NCI-H1694 treated with DMSO at 0.1 percent for 48 hours (cell line): ENCODE measurements at places on chromosomes 1 and 21.

DNA sequence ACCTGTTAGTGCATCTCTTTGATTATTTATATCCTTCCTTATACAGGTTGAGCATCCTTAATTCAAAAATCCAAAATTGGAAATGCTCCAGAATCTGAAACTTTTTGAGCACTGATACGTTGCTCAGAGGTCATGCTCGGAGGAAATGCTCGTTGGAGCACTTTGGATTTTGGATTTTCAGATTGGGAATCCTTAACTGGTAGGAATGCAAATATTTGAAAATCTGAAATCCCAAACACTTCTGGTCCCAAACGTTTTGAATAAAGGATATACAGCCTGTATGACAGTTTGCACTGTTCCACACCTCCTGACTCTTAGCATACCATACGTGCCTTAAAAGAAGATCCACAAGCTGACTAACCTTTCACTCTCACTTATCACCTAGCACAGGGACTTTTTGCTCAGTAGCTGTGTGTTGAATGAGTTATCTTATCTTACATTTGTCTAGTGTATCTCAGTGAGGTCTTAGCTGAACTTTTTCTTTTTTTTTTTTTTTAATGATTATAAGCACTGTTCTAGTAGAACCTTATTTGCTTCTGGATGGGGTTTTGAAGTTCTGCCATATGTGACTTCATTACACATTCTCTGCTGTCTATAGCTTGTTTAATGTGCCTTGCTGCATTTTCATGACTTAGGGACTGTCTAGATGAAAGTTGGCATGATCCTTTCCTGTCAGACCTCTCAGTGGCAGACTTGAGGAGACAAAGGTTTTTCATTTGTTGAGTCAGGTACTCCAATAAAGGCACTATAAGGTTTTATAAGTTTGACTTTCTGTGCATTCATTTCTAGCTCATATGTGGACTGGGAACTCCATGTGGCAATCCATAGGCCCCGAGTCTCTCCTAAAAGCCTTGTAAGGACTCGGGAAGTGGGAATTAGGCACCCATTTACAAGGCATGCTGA, 21.6 kb downstream of the PTGFRN start:
- DNase-seq, result no peak

GRCh38 chr1:41379738-41380130, 18.5 kb downstream of the FOXO6 start:
- no peak for DNase-seq

DNA sequence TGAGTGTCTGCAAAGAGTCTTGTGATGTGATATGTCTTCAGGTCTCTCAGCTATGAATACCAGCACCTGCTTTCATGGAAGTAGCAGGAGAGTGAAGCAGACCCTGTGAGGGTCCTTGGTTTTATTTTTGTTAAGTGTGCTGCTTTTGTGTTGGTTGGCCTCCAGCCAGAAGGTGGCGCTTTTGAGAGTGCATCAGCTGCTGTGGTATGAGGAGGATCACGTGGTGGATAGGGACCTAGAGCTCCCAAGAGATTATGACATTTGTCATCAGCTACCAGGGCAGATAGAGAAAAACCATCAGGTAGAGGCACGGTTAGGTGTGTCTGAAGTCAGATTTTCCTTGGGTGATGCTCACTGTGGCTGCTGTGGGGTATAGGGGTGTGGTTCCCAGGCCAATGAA, 1232.1 kb downstream of the MRPL39 start:
- DNase-seq, result no peak

GRCh38 chr1:156434989-156435544, 65.5 kb downstream of the MEF2D start:
- DNase-seq, result no peak

- DNase-seq, result no peak
These were observed at the start of gene INSRR for GRCh38 chr1:156858959-156859522. Gene INSRR (minus strand): TSS chr1:156859117. CDS start chr1:156858621, 496 bp downstream.

DNA sequence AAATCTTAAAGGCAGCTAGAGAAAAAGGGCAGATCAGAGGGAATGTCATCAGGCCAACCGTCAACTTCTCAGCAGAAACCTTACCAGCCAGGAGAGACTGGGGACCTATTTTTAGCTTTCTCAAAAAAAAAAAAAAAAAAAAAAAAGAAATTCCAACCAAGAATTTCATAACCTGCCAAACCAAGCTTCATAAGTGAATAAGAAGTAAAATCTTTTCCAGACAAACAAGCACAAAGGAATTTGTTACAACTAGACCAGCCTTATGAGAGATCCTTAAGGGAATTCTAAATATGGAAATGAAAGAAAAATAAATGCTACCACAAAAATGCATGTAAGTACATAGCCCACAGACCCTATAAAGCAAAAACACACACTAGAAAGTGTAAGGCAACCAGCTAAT, 267.7 kb downstream of the AKT3 start:
- no peak for DNase-seq

- no peak for DNase-seq
These were observed 1092.2 kb downstream of the PLA2G4A start for GRCh38 chr1:187920976-187921375.

- no peak for DNase-seq
These were observed 44.6 kb downstream of the TBCE start for GRCh38 chr1:235411489-235412486.

DNA sequence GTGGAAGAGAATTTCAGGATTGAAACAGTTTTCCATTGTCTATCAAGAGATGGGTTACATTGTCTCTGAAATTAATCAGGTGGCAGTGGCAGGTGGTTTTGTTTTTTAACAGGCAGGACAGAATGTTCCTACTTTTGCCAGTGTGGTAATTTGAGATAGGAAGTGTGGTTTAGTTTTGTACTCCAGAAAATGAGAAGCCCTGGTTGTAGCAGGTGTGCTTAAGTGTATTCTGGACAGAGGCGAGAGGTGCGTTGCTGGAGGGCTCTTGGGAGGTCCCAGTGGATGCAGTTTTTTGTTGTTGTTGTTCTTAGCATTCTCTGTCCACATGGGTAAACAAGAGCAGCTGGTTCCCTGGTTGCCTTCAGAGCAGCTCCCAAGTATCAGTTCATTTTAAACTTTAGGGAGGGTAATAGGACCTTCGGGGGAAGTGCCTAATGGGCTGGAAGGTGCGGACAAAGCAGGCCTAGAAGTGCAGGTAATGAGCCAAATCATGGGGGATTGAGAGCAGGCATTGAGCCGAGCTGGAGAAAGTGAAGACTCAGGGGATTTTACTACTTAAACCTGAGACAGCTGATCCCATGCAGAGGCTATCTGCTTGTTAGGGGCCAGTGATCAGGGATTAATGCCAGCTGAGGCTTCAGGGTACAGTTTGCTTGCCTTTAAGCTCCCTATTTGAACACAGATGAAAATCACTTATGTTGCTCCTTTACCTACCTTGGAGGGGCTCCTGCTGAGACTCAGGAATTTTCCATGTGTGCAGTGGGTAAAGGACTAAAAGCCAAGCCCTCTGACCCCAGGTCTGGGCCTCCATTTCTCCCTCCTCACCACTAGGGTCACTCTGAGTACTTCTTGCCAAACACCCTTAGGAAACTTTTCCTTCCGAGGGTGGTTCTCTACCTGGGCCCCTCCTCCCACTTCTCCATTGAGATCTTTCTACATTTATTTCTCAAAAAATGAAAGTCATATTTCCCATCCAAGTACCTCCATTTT, 6.1 kb downstream of the PFKFB2 start:
- no peak for DNase-seq

DNA sequence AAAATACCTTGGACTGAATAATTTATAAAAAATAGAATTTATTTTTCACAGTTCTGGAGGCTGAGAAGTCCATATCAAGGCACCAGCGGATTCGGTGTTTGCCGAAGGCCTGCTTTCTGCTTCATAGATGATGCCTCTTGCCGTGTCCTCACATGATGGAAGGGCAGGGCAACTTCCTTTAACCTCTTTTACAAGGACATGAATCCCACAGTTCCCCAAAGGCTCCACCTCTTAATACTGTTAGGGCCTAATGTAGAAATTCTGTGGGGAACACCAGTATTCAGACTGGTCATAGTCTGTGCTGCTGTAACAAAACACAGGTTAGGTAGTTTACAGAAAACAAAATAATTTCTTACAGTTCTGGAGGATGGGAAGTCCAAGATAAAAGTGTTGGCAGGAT, 25.9 kb downstream of the DYRK1A start:
- DNase-seq, result no peak

GRCh38 chr21:35398346-35398982, 349.4 kb upstream of the RUNX1 start:
- DNase-seq, result no peak

DNA sequence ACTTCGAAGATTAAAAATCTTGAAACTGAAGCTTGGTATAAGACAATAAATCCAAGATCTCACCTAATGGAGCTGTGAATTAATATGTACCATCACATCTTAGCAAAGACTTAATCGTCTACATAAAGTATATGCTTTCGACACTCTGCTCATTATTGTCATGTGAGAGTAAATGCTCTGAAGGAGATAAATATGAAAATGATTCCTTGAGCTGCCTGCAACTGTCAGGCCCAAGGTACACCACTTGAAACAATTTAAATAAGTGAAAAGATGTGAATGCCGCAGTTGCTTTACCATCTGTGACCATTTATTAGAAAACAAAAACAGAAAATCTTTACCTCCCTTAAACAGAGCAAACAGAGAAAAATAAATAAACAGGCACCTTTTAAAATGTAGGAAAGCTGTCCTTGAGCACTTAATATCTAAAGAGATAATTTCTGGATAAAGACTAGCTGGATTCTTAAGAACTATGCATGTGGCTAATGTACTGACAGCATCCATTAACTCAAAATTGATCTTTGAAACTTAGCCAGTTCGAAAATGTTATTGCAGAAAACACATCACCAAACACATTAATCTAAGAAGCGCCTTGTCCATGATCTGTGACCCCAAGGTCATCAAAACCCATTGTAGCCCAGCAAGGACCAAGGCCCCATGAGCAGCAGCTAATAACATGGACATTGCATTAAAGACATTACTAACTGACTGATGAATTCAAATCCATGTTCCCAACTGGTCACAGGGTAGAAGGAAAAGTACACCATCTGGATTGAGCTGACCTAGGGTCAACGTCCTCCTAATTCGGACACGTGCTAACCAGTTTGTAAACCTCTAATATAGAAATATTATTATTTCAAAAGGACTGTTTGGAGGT, 18.3 kb upstream of the KRTAP7-1 start:
- DNase-seq, result no peak

DNA sequence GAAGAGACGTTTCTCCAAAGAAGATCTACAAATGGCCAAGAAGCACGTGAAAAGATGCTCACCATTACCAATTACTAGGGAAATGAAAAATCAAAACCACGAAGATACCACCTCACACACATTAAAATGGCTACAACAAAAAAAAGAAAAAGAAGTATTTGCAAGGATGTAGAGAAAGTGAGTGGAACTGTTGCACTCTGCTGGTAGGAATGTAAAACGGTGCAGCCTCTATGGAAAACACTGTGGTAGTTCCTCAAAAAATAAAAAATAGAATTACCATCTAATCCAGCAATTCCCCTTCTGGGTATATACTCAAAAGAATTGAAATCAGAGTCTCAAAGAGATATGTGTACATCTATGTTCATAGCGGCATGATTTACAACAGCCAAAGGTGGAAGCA, 115.4 kb upstream of the EDN2 start:
- no peak for DNase-seq

DNA sequence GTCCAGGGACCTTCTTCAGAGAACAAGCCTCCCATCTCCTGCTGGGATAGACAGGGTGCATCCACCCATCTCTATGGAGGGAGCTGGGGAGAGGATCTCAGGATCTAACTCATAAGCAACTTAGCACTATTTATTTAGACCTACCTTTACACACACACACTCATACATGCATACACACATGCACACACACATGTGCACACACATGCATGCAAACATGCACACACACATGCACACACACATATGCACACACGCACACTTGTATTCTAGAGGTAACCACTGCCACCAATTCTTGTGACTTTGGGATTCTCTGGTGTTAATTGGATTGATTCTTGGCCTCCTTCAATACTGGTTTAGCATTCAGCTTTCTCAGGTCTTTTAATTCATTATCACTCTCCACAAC, 9.8 kb downstream of the MT1HL1 start:
- DNase-seq, result no peak

DNA sequence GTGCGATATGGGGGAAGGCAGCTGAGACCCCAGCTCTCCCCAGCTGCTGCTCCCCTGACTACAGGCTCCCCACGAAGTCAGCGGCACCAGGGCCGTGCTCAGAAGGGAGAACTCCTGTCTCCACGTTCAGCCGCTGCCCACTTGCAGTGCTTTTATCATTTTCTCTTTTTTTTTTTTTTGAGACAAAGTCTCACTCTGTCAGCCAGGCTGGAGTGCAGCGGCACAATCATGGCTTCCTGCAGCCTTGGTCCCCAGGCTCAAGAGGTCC, 933 bp upstream of the FTCD start:
- no peak for DNase-seq

GRCh38 chr1:156559086-156559796, 13.1 kb downstream of the IQGAP3 start:
- DNase-seq, result no peak

GRCh38 chr21:34730756-34731445, 62.1 kb downstream of the CLIC6 start:
- DNase-seq, result no peak

DNA sequence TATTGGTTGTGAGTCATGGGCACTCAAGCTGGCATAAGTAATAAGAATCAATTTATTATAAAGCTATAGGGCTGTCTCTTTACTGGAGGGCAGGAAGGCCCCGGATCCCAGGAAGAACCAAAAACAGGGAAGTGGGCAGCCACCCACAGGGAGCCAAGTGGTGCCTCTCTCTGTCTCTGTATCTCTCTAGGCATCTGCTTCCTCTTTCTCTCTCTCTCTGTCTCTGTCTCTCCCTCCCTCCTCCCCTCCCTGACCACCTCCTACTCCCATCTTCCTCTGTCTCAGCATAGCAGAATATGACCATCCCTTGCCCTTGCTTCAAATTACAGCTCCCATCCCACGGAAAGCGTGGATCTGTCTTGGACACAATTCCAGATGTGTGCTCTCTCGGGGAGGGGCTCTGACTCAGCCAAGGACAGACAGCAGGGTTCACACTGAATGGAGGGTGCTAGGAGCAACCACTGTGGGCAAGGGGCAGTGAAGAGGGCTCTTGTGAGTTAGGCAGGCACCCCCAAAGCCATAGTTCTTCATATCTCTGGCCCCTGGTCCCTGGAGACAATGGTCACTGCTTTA, 80.4 kb upstream of the LPGAT1 start:
- DNase-seq, result no peak

- DNase-seq, result no peak
These were observed 98.2 kb downstream of the UCK2 start for GRCh38 chr1:165925498-165926079.

- DNase-seq, result no peak
These were observed 228.5 kb downstream of the LRRC40 start for GRCh38 chr1:69976896-69977295.

GRCh38 chr1:223859058-223859457, 13.3 kb upstream of the TP53BP2 start:
- DNase-seq, result no peak

DNA sequence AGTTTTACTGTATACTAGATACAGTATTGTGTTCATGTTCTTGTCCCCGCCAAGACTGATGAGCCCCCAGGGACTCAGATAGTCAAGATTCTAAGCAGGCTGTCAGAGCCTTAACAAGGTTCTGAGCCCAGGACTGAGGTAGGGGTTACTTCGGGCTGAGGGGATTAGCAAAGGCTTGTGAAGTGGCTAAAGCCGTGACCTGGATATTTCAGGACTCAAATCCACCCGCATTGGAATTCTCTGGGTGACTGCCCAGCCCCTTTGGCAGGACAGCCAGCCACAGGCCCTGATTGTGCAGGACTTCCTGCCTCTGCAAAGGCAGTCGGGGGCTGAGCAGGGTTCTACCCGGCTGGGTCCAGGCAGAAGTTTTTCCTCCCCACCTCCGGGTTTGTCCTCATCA, at the start of gene PLA2G5:
Gene PLA2G5, plus strand, starts transcription at position 321 of the 400 bp plus-strand sequence. CDS start 14,637 bp downstream, outside the sequence.
- no peak for DNase-seq
